Activated CD8-positive, alpha-beta memory T cell treated with anti-CD3 and anti-CD28 coated beads for 4 hours (primary cell): ENCODE measurements at places on chromosomes 2 and 18.

GRCh38 chr2:56729212-56729611 lies 545.4 kb downstream of the CCDC85A start:
- DNase-seq, result no peak

DNA sequence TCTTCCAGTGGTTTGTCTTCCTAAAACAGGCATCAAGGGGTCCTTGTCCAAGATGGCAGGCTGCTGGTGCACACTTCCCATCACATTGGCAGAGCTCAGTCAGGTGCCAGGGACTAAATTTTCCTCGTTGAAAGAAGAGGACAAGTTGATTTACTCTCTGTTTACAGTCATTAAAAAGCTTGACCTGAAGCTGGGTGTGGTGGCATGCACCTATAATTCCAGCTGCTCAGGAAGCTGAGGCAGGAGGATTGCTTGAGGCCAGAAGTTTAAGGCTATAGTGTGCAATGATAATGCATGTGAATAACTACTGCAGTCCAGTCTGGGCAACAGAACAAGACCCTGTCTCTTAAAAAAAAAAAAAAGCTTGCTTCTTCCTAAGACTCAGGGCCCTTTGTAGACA lies 3.6 kb upstream of the PLB1 start:
- DNase-seq, result no peak

DNA sequence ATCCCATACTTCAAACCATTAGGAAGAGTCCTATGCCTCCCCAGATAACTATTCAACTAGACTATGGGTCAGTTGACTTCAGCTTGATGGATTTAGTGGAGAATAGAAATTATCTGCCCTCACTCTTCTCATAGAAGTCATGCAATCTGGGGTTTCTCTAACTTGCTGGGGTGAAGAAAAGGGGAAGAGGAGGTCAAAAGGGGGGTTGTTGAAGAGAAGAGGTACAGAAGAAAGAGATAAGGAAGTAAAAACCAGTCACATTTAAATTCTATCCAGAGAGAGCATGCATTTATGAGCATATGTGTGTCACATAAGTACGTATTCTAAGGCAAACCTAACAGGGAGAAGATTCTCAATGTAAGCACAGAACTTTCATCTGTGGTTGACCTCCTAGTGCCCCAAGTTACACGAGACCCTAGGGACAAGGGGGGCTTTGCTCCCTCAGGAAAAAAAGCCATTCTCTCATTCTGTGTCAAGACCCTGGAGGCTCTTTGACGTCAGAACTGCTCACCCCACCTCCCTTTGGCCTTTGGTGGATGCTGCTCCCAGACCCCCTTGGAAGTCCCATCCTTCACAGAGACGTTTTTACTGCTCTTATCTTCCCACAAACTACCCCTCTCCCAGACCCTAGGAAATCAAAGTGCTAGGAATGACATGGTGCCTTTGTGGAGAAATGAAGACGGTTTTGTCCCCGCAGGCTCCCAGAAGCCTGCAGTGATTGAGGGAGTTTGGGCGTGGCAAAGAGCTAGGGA lies 236.8 kb upstream of the TNP1 start:
- DNase-seq, result no peak

DNA sequence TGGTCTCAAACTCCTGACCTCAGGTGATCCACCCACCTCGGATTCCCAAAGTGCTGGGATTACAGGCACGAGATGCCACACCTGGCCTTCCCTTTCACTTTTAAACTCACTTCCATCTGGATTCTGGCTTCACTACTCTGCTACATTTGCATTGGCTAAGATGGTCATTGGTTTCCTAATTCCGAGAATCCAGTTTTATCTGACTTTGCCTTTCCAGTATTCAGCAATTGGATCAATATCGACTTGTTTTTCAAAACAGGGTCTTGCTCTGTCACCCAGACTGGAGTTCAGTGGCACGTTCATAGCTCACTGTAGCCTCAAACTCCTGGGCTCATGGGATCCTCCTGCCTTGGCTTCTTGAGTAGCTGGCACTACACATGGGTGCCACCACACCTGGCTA lies 4.7 kb upstream of the CD302 start:
- no peak for DNase-seq

- DNase-seq, result no peak
Measured at GRCh38 chr2:225512876-225513540, 113.5 kb downstream of the NYAP2 start.

DNA sequence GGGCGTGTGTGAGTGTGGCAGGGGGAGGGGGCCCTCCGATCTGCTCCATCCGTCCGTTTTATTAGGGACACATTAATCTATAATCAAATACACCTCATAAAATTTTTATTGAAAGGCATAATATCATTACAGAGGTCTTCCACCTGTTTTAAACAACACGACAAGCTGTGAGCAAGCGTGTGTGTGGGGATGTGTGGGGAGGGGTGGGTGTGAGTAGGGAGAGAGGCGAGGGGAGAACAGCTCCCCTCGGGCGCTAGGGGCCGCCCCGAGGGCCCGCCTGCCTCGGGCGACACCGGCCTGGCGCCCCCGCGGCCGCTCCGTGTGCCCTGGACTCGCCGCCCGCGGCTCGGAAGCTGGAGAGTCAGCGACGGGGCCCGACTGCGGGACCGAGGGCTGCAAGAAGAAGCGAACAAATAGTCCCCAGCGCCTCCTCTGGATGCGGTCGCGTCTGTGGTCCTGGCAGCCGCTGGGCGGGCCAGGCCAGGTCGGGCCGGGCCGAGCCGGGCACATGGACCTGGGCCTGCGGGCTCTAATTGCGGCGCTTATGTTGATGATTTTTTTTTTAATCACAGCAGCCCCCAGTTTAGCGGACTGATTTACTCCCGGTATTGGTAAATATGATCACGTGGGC lies 352 bp upstream of the HOXD9 start:
- DNase-seq, result no peak

DNA sequence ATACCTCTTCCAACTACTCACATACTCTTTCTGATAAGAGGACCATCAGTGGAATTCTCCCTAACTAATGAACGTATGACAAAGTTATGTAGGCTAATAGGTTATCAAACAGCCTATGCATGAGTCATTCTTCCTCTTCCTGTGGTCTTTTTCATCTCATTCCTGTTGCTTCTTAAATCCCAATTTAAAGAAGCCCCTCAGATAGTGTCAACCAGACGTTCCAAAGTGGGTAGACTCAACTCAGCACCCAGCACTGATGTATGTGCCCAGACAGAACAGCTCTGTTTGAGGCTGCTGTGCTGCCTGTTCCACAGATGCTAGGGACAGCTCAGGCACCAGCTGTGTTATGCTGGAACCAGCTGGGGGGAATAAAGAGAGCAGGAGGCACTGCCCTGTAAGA lies 52.6 kb downstream of the CXCR4 start:
- no peak for DNase-seq

DNA sequence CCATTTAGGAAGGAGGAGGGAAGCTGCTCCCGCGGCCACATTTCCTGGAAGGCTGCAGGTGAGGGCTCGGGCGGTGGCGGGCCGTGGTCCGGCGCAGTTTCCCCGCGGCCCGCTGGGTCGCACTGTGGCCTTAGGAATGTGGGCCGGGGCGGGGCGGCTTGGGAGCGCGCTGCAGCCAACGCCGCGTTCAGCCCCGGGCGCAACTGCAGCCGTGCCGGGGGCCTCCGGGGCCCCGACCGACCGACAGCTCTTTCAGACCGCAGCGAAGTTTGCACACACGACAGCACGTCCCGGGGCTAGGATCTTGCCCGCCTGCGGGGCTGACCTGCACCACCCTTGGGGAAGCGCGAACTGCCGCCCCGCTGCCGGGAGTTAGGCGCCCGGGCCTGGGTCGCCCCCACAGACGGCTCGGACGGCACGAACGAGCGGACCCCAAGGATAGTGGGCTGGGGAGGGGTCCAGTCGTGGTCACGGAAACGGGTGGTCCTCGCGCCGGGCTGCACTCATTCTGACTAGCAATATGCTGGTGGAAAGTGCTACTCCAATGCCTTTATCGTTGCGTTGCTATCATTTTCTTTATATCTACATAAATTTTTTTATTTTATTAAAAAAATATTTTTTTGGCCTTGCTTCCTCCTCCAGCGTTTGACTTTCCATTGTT lies 69.9 kb upstream of the DLX2 start:
- DNase-seq, result peak; percentile 27

DNA sequence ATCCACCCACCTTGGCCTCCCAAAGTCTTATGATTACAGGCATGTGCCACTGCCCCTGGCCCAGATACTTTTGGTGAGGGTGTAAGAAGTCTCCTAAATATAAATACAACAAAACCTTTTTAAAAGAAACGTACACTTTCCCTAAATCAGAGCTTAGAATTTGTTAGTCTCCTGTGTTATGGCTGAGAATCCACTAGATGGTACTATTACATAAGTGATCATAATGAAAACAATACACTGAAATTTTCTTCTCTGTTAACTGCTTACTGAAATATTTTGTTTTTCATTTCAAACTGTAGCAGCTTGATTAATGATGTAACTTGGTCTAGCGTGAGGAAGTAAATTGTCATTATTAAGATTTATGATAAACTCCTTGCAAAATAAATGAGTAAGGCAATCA lies 74.8 kb upstream of the FAM98A start:
- no peak for DNase-seq

DNA sequence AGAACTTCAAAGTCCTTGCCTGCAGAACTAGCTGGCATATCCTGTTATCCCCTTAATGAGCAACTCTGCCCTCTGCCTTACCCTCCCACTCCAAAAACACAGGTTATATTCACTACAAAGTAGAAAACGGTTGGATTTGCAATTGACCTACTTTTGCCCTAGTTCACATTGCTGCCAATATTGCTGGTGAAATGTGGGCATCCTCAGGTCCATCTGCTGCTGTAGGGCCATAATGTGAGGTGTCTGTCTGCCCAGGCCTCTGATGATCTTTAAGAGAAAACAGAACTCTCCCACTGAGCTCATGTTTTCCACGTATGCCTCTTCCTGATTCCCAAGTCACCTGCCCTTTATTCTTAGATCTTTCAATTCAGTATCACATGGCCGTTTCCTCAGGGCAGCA lies 294.0 kb upstream of the CDH20 start:
- DNase-seq, result no peak

- DNase-seq, result no peak
Measured at GRCh38 chr2:38148501-38148900, 72.5 kb upstream of the CYP1B1 start.

DNA sequence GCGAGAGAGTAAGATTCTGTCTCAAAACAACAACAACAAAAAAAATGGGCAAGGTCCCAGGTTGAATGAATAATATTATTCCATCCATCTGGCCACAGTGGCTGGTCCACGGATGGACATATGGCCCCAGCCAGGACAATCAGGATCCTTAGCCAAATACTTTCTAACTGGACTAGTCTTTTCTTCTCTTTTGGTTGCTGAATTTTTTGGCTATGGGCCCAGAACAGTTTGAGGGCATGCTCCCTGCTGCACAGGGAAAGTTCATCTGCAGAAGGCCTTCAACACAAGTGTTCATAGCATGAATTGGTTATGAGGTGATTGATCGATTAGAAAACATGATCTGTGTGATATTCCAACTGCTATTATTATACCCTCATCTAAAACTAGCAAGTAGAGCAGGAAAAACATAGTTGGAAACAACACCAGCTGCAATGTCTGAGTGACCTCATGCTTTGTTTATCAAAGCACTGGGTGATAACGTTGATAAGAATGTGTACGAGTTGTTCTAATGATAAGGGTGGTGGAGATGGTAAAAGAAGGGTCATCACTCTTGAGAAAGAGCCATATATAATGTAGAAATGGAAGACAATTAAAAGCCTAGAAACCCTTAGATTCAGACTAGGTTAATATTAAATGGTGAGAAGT lies 47.8 kb upstream of the RNF103 start:
- no peak for DNase-seq

GRCh38 chr2:150978053-150978452 lies 283.6 kb downstream of the RBM43 start:
- DNase-seq, result no peak

GRCh38 chr2:155600914-155601760 lies 731.4 kb downstream of the NR4A2 start:
- DNase-seq, result no peak

DNA sequence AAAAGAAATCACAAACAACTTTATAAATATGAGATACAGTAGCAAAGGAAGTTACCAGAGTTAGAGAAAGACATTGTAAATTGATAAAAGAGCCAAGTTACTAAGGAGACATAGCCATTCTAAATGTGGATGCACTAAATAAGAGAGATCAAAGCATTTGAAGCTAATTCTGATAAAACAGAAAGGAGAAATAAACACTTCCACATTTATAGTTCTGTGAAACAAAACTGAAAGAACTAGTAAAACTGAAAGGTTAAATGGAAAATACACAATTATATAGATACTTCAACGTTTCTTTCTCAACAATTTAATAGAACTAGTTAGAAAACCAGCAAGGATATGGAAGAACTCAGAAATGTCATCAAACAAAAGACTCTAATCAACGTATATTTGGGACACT lies 309.0 kb upstream of the CDH2 start:
- DNase-seq, result no peak

GRCh38 chr2:196565106-196565765 lies 74.3 kb upstream of the CCDC150 start:
- no peak for DNase-seq

DNA sequence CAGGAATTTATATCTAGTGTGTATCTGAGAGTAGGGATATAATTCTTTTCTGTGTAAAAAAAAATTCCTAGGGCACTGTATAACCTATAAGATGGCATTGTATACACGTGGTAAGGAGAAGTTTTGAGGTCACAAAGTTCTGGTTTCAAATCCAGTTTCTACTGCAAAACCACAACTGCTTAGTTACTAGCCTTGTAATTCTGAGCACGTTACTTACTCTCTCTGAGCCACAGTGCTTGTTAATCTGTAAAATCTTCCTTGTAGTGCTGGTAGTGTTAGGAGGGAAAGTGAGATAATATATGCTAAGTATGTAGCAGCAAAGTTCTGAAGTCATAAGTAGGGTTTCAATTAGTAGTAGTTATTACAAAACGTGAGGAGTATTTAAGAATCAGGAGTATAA lies 175.4 kb downstream of the SATB2 start:
- DNase-seq, result no peak

GRCh38 chr18:36381075-36381474 lies 83.6 kb downstream of the FHOD3 start:
- no peak for DNase-seq

- no peak for DNase-seq
Measured at GRCh38 chr2:240481720-240482119, 46.3 kb downstream of the GPC1 start.

DNA sequence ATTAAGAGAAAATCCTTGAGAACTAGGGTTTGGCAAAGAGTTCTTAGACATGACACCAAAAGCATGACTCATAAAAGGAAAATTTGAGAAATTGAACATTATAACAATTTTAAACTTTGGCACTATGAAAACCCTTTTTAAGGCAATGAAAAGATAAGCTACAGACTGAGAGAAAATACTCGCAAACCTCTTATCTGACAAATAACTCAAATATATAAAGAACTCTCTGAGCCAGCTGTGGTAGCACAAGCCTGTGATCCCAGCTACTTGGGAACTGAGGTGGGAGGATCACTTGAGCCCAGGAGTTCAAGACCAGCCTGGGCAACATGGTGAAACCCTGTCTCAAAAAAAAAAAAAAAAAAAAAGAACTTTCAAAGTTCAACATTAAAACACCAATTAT lies 70.5 kb downstream of the FAM168B start:
- no peak for DNase-seq
